ENCODE measurements at places on chromosomes 2 and 18. TPM values are rescaled to one million over a fixed set of nuclear protein-coding genes. Genes with fewer than 3 reads are reported as not detected.
A peak's percentile ranks its signal among the peaks of the same experiment; 100 is the strongest.

Gene MYOM1
- 0.04 TPM for total RNA-seq

DNA sequence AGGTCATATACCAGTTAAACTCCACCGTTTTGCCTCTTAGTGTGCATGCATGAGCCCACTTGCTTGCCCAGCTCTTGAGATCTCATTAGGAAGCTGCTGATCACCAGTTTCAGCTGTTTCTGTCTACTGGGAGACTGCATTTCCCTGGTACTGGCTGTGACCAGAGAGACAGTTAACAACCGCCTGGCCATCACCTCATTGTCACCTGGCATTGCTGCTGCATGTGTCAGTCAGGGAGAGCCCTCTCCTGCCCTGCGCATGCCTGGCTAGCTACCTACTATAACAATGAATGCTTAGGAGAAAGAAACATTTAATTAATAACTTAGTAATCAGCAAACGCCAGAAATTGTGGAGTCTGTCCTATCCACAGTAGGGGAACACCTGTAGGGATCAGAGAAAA lies 265.8 kb upstream of the CYRIA start:
- no peak for DNase-seq

DNA sequence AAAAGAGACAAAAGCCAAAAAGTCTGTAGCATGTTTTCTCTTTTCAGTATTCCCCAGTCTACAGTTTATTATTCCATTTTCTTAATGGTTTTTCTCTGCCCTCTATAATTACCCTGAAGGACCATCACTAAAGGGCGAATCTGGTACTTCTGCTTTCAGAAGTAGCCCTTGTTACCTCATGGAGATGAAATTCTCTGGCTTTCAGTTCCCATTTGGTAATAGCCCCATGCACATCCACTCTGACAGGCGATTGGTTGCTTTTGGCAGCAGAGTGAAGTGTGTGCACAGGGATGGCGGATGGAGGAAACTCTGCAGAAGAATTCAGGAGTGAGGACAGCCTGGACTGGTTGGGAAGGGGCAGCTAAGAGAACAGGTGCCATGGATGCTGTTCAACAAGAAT lies 66.3 kb upstream of the NABP1 start:
- no peak for DNase-seq

- DNase-seq, result peak; percentile 72
Measured at GRCh38 chr2:196291873-196292800, 120.8 kb upstream of the STK17B start.

- no peak for DNase-seq
Measured at GRCh38 chr2:45289997-45290709, 280.9 kb upstream of the SIX2 start.

DNA sequence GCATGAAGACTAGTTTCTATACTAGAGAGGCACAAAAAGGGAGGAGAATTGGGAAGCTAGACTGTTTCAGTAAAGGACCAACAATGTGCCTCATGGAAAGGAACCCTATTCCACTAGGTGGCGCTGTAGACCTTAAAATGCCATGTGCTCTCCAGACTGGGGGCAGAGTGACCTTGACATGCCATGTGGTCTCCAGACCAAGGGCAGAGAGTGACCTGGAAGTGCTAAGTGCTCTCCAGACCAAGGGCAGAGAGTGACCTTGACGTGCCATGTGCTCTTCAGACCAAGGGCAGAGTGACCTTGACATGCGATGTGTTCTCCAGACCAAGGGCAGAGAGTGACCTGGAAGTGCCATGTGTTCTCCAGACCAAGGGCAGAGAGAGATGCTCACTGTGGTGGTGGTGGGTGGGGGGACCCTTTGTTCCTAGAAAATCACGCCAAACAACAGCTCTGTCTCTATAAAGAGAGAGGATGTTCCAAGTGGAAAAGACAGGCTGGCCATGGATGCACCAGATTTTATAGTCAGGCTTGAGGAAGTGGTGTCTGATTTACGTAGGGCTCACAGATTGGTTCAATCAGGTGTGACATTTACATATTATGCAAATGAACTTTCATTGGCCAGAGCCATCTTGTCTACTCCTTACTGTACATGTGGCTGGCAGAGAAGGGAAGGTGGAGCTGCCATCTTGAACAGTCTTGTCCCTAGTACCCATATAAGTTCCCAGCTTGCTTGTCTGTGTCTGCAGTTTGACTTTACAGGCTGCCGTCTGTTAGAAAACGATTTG lies 344.0 kb upstream of the DDX18 start:
- DNase-seq, result no peak

Gene MOCOS
- total RNA-seq, result 15.3 TPM

DNA sequence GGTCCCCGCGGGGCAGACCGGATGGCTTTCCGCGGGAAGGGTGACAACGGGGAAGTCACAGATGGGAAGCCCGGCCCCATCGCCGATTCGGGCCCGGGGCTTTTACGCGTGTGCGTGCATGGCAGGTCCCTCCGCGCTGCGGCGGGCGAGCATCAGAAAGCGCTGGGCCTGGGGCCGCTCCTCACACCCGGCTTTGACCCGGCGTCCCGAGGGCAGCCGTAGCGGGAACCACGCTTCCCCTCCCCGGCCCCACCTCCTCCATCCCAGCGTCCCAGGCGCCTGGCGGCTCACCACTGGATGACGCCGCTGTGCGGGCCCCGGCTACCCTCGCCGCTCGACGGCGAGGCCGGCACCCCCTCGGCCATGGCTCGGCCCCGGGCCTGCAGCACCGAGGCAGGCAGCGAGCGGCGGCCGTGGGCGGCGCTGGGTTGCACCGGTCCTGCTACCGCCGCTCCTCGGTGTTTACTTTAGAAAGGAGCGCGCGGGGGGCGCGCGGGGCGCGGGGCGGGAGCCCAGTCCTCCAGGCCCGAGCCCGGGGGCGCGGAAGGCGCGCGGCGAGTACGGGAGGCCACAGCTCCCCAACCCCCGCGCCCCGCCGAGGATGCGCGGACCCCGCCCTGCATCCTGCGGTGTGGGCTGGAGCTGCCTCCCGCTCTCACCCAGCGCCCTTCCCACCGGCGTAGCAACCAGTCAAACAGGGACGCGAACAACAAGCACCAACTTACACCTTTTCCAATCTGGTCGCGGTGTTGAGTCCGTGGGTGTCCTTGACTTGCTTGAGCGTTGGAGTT lies 806 bp downstream of the RFX8 start:
- DNase-seq, result no peak

DNA sequence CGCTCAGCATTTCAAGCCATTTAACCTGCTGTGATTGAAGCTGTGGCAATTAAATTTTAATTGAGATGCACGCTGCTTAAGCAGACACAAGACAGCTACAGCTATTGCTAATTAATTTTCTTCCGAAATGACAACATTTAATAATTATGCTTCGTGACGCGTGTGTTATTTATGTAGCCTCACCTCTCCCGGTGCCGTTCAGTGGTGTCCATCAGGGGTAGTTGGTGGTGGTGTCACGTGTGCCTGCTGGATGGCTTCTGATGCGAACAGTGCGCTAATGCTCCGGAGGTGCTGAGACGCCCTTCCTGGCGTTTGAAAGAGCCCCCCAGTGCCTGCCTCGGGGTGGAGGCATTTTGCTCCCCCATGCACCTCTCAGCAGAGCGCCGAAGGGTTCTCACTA lies 39.5 kb downstream of the GLI2 start:
- DNase-seq, result no peak

GRCh38 chr2:50743471-50743870 lies 288.5 kb downstream of the NRXN1 start:
- no peak for DNase-seq

DNA sequence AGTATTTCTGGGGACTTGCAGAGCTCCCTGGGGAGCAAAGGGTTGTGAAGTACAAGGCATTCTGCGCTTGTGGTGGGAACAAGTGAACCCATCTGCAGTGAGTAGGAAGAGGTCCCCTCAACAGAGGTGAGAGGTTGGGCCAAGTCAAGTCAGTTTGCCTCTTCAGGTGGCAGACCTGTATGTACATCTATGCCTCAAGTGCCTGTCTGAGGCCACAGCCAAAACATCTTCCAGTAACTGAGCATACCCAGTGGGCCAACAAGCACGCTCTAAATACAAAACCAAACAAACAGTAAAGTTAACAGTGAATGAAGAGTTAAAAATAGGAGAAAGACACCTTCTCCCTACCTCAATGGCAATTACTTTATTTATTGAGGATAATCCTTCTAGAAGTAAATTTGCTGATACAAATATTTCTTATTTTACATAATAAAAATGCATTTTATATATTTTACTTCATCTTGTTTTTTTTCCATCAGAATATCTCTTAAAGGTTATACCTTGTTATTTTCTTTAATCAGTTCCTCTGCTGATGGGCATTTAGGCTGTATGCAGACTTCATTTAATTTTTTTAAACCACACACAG lies 2.5 kb downstream of the GYPC start:
- DNase-seq, result no peak

Gene PROKR1
- not detected for total RNA-seq

GRCh38 chr2:110114831-110115255 lies 779 bp downstream of the MALL start:
- no peak for DNase-seq

GRCh38 chr2:168528469-168528868 lies 72.4 kb downstream of the CERS6 start:
- DNase-seq, result no peak

DNA sequence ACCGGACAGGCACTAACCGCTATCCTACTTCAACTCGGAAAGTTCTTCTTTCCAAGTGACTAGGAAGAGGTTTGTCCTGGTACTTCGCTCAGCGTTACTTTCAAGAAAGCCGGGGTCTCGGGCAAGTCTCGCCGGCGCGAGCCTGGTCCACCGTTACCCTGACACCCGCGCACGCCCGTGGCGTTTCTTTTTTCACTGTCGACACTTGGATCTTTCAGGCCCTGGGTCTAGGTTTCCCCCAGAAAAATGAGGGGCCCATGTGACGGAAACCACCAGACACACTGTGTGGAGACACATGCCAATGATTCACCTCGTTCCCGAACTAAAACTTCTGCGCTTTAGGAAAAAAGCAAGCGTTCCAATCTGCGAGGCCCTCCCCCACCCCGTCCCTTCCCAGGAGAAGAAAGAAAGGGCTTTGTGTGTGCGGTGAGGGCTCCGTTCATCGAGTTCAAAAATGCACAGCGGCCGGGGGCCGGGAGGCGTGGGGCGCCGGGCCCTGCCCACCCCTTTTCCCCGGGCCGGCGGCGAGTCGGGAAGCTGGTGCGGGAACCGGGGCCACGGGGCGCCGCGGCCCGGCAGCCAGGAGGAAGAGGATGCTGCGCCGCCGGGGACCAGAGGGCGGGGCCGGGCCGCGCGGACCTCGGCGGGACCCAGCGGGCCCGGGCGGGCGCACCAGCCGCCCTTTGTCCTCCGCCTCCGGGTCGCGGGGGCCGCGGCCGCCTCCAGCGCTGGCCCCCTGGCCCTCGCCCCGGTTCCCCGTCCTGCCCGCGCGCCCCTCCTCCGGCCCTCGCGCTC lies 2.6 kb downstream of the ZNF521 start:
- no peak for DNase-seq

DNA sequence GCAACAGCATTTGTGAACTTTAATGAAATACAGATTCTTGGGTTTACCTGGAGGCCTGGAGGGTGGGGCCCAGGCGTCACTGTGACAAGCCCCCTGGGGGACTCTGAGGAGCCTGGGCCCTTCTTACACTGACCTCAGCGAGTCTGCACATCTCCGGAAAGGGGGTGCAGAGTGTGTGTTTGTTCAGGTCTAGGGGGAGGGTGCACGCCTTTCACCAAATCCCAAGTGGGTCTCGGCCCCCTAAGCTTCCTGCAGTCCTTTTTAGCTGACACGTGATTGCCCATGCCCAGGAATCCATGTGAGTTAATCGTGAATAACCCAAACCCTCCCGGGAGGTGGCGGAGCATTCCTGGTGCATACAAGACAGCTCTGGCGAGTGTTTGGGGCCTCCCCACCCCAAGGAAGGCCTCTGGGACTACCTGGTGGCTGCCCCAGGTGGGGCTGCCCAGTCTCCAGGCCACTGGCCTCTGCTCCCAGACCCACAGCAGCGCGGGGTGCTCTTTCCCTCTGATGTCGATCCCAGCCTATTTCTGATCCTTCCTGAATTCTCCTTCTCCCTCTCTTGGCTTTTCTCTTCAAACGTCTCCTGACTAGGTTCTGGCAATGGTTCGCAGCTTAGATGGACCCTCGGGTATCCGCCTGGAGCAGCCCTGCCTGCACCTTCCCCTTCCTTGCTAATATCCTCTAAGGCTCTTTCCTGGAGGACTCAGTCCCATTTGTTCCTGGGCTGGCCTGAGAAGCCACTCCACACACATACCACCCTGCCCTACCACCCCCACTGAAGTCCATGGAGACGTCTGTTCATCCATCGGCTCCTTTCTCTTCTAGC lies 10.0 kb downstream of the NGEF start:
- DNase-seq, result no peak

DNA sequence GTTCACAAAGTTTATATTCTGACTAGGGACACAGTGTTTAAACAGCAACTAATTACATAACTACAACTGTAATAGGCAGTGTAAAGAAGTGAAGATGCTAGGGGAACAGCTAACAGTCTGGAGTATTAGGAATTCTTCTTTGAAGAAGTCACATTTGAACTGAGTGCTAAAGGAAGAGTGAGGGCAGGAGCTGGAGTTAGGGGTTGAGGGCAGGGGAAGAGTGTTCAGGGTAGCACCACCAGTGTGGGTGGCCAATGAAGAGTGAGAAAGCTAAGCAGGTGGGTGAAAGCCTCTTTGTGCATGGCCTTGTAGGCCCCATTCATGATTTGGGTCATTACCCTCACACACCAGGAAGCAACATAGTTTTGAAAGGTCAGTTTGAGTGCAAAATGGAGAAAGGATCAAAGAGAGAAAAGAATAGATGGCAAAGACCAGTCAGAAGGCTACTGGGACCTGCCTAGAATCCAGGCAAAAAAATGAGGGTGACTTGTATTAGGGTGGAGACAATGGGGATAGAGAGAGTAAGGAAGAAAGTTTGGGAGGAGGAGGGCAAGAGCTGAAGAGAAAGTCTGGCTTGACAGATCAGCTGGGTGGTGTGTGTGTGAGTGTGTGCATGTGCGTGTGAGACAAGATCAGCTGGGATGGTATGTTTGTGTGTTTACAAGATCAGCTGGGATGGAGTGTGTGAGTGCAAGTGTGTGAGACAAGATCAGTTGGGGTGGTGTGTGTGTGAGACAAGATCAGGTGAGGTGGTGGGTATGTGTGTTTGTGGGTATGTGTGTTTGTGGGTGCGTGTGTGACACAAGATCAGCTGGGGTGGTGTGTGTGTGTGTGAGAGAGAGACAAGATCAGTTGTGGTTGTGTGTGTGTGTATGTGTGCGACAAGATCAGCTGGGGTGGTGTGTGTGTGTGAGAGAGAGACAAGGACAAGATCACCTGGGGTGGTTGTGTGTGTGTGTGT lies 43.6 kb upstream of the AGPS start:
- DNase-seq, result no peak

DNA sequence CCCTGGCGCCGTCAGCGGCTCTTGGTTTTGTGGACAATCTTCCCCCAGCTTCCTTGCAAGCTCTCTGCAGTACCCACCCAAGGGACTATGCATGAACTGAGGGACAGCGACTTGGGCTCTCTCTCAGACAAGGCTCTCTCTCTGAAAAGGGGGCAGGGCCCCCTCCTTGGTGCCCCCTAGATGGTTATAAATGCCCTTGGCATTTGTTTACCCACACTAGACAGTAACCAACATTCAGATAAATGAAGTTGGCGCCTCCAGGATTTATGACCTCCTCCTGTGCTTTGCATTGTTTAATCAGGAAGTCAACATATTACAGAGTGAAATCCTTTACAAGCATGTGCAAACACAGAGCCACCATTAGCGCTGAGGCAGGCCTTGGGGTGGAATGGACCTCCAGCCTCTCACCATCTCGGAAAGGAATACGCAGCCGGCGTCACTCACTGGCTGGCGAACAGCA lies 547.4 kb upstream of the ID2 start:
- no peak for DNase-seq

- no peak for DNase-seq
Measured at GRCh38 chr2:47218066-47218581, 63.0 kb upstream of the STPG4 start.

Gene RGPD5
- 7.6 TPM for total RNA-seq

All from kidney epithelial cell (primary cell).